ENCODE measurements at places on chromosomes 2 and 18. TPM values are rescaled to one million over a fixed set of nuclear protein-coding genes. Genes with fewer than 3 reads are reported as not detected.

DNA sequence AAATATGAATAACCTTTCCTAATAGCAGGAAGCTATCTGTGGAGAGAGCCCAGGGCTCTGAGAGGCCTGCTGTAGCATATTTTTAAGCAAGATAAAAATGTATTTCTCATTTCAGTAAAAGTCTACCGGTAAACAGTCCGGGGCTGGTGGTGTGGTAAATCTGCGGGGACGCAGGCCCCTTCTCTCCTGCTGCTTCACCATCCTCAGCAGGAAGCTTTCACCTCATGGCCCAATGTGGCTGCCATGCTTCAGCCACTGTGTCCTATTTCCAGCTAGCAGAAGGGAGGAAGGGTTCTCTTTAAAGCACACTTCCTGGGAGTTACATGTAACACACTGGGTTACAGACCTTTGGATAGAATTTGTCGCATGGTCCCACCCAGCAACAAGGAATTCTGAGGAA, 79.5 kb upstream of the ODC1 start:
- DNase-seq = no peak

GRCh38 chr2:180246268-180246667, 239.2 kb upstream of the CWC22 start:
- no peak for DNase-seq

- DNase-seq = no peak
Observed at GRCh38 chr2:111135910-111136297, 15.2 kb downstream of the BCL2L11 start.

- no peak for DNase-seq
Observed at GRCh38 chr2:217121565-217121964, 261.7 kb upstream of the TNP1 start.

DNA sequence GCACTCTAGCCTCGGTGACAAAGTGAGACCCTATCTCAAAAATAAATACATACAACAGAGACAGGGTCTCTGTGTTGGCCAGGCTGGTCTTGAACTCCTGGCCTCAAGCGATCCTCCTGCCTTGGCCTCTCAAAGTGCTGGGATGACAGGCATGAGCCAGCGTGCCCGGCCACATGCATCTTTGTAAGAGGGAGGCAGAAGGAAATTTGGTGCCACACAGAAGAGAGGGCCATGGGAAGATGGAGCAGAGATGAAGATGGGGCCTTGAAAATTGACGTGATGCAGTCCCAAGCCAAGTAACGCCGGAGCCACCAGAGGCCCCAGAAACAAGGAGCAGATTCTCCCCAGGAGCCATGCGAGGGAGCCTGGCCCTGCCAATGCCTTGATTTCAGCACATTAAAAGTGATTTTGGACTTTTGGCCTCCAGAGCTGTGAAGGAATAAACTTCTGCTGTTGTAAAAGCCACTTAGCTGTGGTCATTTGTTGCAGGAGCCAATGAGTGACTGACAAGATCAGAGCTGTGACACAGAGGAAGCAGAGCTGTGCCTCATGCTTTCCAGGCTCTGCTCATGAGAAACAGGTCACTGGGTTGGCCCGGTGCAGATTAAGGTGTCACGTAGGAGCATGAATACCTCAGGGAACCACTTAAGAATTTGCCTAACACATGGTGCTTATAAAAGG, 2.7 kb upstream of the SLC66A2 start:
- DNase-seq = no peak

GRCh38 chr2:226885769-226886435, 50.0 kb downstream of the RHBDD1 start:
- DNase-seq = no peak

- DNase-seq = no peak
Observed at GRCh38 chr2:64348386-64349130, 105.4 kb upstream of the LGALSL start.

Gene AFF3
- total RNA-seq = not detected

Gene TEX44
- total RNA-seq = not detected

Gene RNF152
- total RNA-seq = 0.73 TPM

Gene INHBB
- not detected for total RNA-seq

Gene APCDD1
- not detected for total RNA-seq

Gene SLC9A4
- total RNA-seq = 0.10 TPM

All from natural killer cell treated with Interleukin-12 subunit alpha and Interleukin-12 subunit beta and Interleukin-15 and Interleukin-18, amount 100 ng/mL, for 72 hours (primary cell).